Fibroblast of the aortic adventitia (primary cell): ENCODE measurements at places on chromosomes 1 and 21. TPM values are rescaled to one million over a fixed set of nuclear protein-coding genes. Genes with fewer than 3 reads are reported as not detected.
A peak's percentile ranks its signal among the peaks of the same experiment; 100 is the strongest.

The HES3 gene
- not detected in 2 replicates for total RNA-seq

DNA sequence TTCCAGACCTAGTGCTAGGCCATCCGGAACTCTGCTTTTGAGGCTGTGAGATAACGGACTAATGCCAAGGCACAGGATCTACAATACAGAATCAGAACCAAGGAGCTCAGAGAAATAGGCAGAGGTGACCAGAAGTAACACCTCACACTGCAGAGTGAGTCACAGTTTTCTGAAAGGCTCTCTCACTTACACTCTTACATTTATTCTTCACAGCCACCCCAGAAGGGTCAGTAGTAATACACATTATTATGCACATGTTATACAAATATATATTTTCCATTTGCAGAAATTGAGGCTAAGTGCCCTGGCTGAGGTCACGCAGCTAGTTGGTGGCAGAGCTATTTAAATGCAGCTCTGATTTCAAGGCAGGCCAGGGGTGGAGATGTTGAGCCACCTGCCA, 542.5 kb downstream of the OMA1 start:
- DNase-seq = no peak

DNA sequence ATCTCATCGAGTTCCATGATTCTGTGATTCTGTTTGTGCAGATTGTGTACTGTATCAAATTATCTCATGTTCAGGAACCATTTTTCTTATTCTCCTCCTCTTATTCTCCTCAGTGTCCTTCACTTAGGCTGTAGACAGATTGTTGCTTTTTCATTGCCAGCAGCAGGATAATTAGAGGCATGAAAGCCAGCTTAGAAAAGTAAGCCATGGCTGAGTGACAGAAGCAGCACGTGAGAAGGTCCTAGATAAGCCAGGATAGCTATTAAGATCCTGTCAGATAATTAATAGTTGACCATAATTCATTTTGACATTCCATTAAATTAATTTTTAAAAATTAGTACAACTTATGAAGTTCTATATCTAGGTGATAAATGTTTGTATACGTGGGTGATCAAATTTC, 60.8 kb upstream of the PRKACB start:
- no peak for DNase-seq

- no peak for DNase-seq
Observed at GRCh38 chr1:23814016-23814415, 11.2 kb downstream of the HMGCL start.

DNA sequence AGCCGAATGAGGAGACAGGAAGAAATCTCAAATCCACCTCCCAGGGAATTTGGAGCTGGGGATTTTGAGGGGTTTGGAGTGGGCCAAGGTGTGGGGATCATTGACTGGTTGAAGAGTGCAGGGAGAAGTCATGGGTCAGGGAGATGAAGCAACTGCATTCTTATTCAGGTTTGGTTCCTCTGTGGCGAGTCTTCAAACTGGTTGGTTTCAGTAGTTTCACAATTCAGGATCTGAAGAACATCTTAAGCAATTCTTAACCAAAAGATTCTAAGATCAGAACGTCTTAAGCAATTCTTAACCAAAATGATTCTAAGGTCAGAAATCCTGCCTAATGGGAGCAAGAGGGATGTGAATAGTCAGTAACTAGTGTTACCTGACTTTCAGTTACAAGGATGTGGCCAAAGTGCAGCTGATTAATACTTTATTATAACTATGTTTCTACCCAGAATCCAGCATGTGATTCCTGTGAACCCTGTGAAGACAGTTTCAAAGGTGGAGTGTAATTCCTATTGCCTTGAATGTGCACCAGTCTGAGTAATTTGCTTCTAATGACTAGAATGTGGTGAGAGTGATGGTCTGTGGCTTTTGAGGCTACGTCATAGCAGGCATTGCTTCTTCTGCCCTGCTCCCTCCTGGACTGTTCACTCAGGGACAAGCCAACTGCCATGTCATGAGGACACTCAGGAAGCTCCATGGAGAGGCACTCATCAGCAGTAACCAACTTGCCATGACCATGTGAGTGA, 61.2 kb downstream of the OLFML3 start:
- peak; percentile 17 for DNase-seq

- no peak for DNase-seq
Observed at GRCh38 chr1:236451796-236452373, 57.8 kb downstream of the EDARADD start.

GRCh38 chr1:59345221-59345620, 48.3 kb downstream of the FGGY start:
- no peak for DNase-seq
